ENCODE measurements at places on chromosomes 12 and 14.
A peak's percentile ranks its signal among the peaks of the same experiment; 100 is the strongest.

DNA sequence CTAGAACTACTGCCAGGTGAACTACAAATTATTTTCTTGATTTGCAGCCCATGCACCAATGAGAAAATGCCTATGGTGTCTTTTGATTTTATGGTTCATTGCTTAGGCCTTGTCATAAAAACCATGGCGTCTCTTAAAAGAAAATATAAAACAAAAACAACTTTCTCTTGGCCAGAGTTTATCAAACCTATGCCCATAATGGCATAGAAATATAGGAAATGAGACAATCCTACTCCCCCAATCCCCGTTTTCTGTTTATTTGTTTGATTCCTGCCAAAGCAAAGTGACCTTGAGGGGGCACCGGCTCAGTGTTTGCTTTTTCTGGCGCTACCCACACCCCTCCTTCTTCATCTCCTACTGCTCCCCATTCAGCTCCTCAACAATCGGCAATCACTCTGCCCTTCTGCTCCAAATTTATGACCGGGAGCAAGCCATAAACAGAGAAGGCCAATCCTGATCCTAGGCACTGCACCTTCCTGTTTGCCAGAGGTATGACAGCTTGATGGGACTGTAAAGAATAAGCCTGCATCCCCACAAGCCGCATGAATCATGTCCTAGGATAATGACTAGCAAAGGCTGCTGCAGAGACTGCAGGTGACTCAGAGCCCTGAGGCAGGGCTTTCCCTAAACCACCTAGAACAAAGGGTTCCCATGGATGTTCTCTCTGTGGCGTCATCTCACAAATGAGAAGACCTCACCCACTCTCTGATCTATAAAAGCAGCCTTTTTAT lies 874.9 kb downstream of the NRXN3 start:
- no peak for DNase-seq

DNA sequence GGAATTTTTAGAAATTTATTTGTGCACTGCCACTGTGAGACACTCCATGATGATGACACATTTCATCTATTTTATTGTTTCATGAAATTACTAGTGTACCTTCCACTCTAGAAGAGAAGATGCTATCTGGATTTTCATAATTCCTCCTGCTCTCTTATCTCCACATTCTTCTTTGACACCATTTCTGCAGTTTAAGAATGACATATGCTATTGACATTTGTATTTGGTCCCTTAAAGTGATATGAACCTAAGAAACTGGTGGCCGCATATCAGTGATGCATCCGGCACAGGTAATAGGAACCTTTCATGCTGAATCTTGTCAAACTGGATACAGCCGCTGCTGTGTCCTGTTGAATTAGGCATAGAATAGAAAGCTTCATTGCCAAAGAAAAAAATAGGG lies 696.3 kb downstream of the TMEM121 start:
- DNase-seq: no peak

DNA sequence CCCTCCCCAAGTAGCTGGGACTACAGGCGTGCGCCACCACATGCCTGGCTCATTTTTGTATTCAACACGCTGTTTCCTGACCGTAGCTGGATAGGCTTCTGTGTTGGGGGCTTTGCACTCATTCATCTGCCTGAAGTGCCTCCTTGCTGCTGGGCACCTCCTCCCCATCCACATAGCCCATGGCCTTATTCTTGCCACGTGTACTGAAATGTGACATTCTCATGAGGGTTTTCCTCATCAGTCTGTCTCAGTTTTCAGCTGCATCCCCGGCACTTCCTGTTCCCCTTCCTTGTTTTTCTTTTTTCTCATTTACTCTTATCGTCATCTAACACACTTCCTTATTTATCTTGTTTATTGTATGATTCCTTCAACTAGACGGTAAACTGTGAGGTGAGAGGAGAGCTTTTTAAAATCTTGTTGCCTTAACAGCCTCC lies 36.6 kb downstream of the RCOR1 start:
- no peak for DNase-seq

DNA sequence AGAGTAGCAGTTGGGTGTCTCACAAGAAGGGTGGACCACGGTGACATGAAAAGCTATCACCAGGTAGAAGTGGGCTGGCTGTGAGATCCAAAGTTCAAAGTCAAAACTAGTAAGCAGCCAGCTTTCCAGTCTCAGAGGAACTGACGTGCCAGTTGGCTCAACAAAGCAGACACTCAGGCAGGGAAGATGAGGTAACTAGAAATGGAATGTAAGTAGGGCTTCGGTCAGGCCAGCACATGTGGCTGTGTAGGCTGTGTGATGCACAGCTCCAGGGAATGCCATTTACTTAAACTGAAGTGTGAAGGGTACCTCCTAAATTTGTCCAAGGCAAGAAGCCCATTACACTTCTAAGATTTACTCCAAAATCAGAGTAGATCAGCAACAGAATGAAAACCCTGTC lies 43.6 kb downstream of the PTPRR start:
- no peak for DNase-seq

GRCh38 chr12:129873111-129873832 lies 30.6 kb downstream of the TMEM132D start:
- no peak for DNase-seq

DNA sequence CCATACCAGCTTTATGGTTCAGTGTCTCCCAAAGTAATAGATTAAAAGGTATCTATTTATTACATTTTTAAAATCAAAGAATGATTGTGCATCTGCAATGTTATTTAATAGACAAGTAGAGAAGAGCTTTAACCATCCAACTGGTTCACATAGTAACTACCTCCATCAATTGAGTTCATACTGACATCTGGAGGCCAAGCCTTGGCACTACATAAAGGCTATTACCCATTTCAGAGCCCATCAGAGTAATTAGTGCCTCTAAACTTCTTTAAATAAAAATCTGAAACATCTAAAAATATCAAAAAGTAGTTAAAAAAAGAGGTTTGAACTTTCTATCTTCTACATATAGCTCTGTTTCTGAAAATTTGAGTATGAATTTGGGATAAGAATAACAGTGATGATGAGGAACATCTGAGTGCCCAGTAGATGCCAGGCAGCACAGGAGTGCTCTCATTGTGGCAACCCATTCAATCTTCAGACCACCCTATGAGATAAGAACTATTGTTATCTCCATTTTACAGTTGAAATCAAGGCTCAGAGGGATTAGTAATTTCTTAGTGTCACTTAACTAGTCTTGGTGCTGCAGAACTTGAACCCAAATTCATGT lies 132.9 kb upstream of the DAAM1 start:
- peak; percentile 90 for DNase-seq

DNA sequence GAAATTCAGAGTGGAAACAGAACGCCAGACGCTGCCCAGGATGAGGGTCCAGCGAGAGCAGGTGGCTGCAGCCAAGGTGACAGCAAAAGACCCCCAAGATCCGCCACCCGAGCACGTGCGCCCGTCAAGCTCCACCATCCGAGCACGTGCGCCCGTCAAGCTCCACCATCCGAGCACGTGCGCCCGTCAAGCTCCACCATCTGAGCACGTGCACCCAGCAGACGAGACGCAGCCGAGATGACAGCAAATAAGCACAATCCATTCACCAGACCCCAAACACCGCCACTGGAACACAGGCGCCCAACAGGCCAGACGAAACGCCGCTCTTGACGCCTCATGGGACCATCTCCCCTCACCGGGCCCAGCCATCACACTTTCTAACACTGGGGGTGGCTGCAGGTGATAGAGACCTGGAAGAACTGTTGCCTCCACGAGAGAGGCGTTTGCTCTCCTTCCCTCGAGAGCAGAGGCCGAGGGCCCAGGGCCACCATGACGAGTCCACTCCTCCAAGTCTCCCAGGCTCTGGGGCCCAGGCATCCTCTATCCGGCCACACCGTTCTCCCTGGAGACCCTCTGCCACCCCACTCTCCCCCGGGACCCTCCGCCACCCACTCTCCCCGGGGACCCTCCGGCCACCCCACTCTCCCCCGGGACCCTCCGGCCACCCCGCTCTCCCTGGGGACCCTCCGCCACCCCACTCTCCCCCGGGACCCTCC lies 62.1 kb upstream of the GALNT9 start:
- no peak for DNase-seq

DNA sequence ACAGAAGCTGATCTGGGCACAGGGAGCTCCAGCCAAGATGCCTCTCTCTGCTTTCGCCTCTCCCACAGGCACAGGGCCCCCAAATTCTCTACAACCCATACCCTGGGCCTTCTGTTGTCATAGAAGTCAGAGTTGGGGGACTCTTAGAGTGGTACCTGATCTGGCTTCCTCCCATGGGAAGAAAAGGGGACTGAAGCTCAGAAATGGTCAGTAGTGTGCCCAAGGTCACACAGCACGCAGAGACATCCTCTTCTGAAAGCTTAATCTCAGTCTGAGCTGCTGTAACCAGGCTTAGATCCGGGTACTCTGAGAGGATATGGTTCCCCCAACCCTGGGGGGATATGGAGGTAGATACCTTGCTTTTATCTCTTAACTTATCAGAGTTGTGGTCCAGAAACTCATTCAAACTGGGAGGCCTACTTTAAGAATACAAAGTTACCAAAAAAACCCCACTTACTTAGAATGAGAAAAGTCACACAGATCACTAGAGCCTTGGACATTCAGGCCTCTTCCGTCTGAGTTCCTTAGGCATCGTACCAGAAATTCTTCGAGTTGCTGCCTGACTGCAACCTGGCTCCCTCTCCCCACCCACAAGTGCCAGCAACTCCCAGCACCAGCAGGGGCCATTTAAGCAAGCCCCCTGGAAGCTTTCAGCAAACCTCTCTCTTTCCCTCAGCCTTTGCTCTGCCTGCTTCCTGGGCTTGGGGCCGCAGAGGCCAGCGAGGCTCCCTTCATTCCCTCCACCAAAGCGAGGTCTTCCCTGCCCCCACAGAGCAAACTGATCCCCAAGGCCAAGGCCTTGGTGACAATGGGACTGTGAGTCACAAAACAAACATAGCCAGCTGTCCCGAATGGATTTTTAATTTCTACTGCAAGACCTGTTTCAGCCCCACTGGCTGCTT lies 13.9 kb downstream of the KRT7 start:
- DNase-seq: peak; percentile 91

GRCh38 chr12:70626180-70626579 lies 11.0 kb downstream of the PTPRB start:
- DNase-seq: no peak
